Regular cardiac myocyte (primary cell): ENCODE measurements at places on chromosomes 7 and 10. TPM values are rescaled to one million over a fixed set of nuclear protein-coding genes. Genes with fewer than 3 reads are reported as not detected.

Gene PPP1R3C
- 59.6 and 181 TPM in 2 replicates for total RNA-seq

Gene NYAP1
- total RNA-seq, result 0.19 and 0.85 TPM in 2 replicates

Gene COL28A1
- total RNA-seq, result under 0.01 TPM in 2 replicates

Gene WEE2
- not detected in 2 replicates for total RNA-seq

Gene SLC18A3
- total RNA-seq, result under 0.01 TPM in 1 of 2 replicates, not detected in the other

Gene ZNF727
- total RNA-seq, result 0.38 and 1.1 TPM in 2 replicates

Gene SPDYE6
- total RNA-seq, result not detected in 2 replicates

Gene BAG3
- 9.0 and 24.9 TPM in 2 replicates for total RNA-seq
